ENCODE measurements at places on chromosomes 2 and 18.

DNA sequence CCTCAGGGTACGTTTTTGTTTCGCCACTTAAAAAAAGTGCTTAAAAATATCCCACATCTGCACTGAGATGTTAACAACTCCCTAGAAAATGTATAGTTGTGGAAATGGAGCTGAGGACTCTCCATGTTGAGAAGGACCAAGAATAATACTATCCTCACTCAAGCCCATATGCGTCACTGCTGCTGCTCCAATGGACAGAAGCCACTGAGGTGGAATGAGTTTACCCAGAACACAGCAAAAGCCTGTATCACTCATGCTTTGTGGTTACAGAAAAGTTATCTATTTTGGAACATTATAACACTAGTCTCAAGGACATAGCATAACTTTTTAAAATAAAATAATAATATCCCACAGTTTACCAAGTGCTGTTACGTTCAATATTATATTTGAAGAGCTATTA lies 31.9 kb downstream of the DSC3 start:
- DNase-seq, result no peak

- DNase-seq, result no peak
Observed at GRCh38 chr2:122388208-122388607, 632.8 kb downstream of the TSN start.

GRCh38 chr2:199223791-199224190 lies 233.9 kb downstream of the SATB2 start:
- no peak for DNase-seq

DNA sequence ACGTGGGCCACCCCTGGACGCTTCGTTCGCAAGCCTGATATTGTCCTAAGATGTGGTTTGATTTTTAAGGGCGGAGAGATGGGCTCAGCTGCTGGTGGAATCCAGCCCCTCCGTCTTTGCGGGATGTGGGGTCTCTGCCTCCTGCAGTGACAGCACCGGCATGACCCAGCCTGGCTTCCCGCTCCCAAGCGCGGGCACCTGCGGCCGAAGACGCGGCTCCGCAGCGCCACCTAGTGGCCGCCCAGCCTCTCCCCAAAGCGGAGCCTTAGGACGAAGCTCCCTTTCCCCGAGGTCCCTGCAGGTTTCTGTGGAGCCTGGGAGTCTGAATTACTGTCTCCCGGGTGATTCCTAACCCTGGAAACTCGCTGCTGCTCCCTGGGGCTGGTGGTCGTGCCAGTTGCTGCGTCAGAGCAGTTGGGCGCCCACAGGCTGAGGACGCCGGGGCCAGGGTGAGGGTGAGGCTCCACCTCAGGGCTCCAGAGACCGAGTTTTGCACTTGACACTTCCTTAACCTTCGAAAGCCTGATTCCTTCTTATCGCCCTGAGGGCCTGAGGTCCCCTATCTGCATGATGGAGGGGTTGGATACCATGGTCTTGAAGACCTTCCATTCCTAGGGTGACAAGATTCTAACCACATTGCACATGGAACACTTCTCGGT lies 137.5 kb downstream of the TPO start:
- peak; percentile 25 for DNase-seq

DNA sequence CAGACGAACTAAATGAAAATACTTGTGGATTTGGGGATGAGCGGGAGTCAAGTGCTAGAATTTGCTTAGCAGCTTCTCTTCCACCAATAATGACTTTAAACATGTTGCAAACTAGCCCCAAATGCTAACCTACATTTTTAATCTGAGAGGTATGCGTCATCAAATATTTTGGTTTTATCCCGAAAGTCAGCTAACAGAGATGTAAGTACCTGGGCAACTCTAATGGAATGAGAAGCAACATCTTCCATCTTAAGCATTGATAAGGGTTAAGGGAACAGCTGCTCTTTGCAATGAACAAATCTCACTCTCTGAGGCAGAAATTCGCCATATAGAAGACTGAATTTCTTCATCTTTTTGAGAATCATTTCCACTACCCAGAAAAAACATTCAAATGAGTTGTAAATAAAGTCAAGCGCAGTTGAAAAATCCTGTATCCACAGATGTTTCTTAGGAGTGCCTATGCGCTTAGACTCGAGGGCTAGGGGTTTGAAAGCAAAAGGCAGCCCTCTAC lies 926 bp upstream of the YPEL5 start:
- DNase-seq, result no peak

- DNase-seq, result no peak
Observed at GRCh38 chr2:88334418-88334817, 118.1 kb downstream of the FOXI3 start.

DNA sequence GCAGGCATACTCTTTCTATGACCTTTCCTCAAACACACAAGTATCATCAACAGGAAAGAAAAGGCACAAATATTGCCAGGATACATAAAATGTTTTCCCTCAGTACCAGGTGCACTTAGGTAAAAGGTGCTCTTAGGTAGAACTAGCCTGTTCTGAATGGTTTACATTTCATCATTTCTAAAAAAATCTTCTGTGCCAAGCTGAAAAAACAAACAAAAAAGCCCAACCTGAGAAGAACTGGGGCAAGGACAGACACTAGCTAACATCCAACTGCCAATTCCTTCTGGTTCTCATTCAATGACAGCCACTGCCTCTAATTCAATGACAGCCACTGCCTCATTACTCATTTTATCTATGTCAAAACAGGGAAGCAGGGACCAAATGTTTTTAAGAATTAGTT lies 68.5 kb downstream of the SPIRE1 start:
- DNase-seq, result no peak

DNA sequence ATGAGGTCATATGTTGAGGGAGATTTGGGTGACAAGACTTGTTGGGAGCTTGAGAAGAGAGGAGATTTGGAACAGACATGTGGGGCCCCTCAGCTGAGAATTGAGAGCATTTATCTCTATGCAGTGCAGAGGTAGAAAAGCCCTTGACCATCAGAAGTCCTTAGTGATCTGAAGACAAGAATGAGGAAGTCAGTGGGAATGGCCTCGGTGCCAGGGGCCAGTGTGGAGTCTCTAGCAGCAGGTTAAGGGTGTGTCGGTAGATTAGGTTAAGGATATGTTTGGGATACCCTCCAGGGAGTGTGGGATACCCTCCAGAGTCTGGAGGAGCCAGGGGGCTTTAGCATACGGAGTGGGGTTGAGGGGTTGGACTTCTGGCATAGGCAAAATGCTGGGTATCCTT lies 41.6 kb downstream of the FBXO48 start:
- DNase-seq, result no peak

DNA sequence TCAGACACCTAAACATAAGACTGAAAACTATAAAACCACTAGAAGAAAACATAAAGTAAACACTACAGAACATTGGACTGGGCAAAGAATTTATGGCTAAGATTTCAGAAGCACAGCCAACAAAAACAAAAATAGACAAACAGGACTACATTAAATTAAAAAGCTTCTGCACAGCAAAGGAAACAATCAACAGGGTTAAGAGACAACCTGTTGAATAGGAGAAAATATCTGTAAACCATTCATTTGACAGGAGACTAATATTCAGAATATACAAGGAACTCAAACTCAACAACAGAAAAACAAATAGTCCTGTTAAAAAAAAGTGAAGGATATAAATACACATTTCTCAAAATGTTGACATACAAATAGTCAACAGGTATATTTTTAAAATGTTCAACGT lies 106.7 kb upstream of the FANCL start:
- DNase-seq, result no peak

GRCh38 chr18:63206433-63207142 lies 113.0 kb downstream of the BCL2 start:
- no peak for DNase-seq

- DNase-seq, result no peak
Observed at GRCh38 chr2:236772220-236772837, 202.7 kb downstream of the ACKR3 start.

GRCh38 chr2:190853531-190854383 lies 26.9 kb upstream of the GLS start:
- no peak for DNase-seq

GRCh38 chr2:65349863-65350262 lies 82.5 kb downstream of the SPRED2 start:
- DNase-seq, result no peak

GRCh38 chr18:51398104-51398503 lies 200.6 kb upstream of the MEX3C start:
- no peak for DNase-seq

DNA sequence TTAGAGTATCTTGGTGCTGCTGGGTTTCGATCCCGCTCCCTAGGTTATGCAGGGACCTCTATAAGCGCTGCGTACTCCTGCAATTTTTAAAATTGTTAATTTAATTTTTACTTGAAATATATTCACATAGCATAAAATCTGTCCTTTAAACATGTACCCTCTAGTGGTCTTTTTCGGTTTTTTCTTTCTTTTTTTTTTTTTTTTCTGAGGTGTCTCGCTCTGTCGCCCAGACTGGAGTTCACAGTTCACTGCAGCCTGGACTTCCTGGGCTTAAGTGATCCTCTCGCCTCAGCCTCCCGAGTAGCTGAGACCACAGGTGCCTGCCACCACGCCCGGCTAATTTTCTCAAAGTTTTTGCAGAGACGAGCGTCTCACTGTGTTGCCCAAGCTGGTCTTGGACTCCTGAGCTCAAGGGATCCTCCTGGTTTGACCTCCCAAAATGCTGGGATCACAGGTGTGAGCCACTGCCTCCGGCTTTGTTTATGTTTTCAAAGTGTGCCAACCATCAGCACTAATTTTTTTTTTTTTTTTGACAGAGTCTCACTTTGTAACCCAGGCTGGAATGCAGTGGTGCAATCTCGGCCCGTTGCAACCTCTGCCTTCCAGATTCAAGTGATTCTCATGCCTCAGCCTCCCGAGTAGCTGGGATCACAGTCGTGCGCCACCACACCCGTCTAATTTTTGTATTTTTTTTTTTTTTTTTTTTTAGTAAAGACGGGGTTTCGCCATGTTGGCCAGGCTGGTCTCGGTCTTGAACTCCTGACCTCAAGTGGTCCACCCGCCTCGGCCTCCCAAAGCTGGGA lies 585 bp upstream of the MOB1A start:
- no peak for DNase-seq

GRCh38 chr2:53559302-53559966 lies 208.2 kb upstream of the CHAC2 start:
- DNase-seq, result no peak

GRCh38 chr2:104733226-104733943 lies 120.5 kb upstream of the POU3F3 start:
- DNase-seq, result no peak

DNA sequence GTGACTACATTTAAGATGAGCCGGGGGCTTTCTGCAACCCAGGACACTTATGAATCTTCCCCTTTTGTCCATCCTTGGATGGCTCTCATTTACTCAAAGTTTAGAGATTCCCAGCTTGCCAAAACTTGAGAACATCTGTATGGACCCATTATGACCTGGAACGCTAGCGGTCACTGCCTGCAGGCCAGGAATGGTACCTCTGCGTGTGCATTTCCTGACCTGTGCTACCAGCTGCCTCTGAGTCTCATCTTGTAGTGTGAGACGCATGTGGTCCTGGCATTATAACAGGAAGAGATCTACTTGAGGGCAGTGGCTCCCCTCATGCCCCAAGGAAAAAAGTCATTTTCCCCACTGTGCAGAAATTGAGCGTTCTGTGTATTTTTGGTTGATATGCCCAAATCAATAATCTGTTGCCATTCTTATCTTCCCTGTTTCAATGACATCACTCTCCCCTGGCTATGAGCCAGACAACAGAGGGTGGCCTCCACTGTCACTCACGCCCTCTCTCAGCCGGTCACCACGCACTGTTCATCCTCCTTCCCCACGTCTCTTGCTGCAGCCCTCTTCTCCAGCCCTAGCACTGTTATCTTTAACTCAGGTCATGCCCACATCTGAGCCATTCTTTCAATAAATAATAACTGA lies 28.5 kb upstream of the NPAS2 start:
- DNase-seq, result no peak

DNA sequence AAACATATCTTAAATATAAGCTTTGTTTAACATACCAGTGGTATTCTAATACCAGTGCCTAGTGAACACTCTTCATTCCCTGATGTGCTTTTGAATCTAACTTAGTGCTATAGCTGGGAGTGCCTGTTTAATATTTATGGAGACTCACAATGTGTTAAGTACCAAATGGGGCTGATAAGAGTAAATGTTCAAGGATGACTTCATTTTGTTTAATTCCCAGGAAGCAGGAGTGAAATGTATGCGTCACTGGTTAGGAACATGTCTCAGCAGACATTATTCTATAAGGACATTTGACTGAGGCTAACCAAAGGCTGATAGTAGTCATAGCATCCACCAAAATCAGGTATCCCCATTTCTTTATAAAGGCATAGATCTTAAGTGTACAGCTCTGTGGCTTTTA lies 31.7 kb upstream of the LINC00305 start:
- DNase-seq, result no peak

- no peak for DNase-seq
Observed at GRCh38 chr2:101287303-101287702, 21.2 kb downstream of the RNF149 start.

GRCh38 chr2:139850254-139850890 lies 1070.2 kb upstream of the NXPH2 start:
- DNase-seq, result no peak

- DNase-seq, result no peak
Observed at GRCh38 chr18:21663578-21663977, 41.0 kb downstream of the ABHD3 start.

DNA sequence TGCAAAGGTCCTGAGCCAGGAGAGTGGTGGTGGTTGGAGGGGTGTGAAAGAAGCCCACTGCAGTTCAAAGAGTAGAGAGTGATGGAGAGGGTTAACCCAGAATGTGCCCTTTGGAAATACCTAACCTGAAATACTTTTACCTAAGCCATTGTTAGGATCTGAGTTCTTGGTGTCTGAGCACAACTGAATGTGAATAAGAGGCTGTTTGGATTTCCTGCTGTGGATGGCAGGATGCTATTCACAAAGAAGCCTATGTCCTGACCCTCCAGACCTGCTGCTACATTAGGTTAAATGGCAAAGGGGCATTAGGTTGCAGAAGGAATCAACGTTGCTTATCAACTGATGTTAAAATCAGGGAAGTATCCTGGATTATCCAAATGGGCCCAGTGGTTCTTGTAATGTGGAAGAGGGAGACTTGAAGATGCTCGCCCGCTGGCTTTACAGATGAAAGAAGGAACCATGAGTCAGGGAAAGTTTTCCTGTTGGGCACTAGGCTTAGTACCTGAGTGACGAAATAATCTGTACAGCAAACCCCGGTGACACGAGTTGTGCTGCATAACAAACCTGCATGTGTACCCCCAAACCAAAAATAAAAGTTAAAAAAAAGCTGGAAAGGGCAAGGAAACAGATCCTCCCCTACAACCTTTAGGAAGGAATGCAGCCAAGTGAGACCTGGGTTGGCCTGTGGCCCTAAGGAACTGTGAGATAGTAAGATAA lies 27.2 kb downstream of the ITGA6 start:
- DNase-seq, result no peak

GRCh38 chr2:239927424-239927981 lies 97.6 kb downstream of the NDUFA10 start:
- DNase-seq, result peak; percentile 17

- no peak for DNase-seq
Observed at GRCh38 chr2:152718909-152719645, 657 bp downstream of the ARL6IP6 start.

- DNase-seq, result no peak
Observed at GRCh38 chr2:101518578-101519492, 43.9 kb upstream of the RFX8 start.

GRCh38 chr2:239997686-239998409 lies 27.3 kb downstream of the NDUFA10 start:
- DNase-seq, result no peak

GRCh38 chr18:69705987-69706386 lies 241.7 kb downstream of the CD226 start:
- no peak for DNase-seq
